Stimulated activated CD8-positive, alpha-beta memory T cell treated with anti-CD3 and anti-CD28 coated beads, Interleukin-7, amount 100 ng/mL, for 24 hours (primary cell): ENCODE measurements at places on chromosomes 12 and 14.

GRCh38 chr12:116299665-116300328 lies 22.3 kb upstream of the MED13L start:
- DNase-seq = no peak

GRCh38 chr12:68200854-68201253 lies 24.8 kb downstream of the IL26 start:
- no peak for DNase-seq

- DNase-seq = no peak
Measured at GRCh38 chr14:57485635-57486034, 8.0 kb downstream of the CCDC198 start.

- DNase-seq = no peak
Measured at GRCh38 chr14:38080696-38081095, 127.0 kb upstream of the SSTR1 start.

DNA sequence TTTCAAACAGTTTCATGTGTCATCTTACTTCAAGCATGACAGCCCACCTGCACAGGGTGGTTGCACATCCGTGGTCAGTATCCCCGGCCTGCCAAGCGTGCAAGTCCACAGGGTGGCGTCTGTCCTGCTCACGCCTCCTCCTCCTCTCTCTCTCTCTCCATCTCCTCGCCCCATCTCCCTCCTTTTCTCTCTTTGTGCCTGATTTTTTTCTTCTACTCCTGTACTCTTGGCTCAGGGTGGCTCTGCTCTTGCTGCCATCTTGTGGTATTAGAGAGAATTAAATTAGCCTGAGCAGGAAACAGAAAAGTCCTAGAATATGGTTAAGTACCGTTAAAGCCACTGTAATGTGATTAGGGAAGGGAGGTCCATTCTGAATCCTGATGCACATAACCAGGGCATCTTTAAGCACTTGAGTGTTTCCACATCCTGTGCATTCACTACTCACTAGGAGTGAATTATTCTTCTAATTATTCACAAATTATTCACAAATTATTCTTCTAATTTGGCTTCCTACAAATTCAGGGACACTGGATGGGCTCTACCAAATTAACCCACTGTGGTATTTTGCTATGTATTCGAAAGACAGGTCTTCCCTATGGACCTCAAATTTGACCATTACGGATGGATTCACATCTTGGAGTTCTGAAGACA lies 25.5 kb upstream of the DTX1 start:
- no peak for DNase-seq

DNA sequence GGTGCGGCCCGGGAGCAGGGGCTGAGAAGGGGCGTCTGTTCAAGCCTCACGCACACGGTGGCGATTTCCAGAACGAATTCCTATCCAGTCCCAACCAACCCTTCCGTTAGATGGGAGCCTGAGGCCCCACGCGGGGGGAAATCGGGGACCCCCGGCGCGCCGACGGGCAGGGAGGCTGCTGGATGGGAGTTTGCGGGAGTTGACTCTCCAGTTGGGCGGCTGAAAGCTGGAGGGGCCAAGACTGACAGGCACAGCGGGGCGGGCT lies 9.8 kb downstream of the EXOC3L4 start:
- DNase-seq = no peak

DNA sequence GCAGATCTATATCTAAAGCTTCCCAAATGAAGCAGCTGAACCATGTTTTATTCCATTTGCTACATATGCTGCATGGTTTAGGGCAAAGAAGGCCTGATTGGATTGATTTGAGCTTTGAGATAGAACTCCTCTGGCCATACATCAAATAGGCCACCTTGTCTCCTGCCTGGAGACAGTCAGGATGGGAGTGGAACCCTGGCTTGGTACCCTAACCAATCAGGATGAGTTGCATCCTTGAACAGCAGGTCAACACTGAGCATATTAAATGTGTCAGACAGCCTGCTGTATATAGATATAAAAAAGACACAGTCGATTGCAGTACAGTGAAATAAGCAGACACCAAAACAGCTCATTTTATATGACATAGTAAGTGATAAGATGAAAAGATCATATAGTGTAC lies 291.7 kb downstream of the NUAK1 start:
- DNase-seq = no peak

- DNase-seq = no peak
Measured at GRCh38 chr12:104873374-104873773, 84.7 kb downstream of the SLC41A2 start.

DNA sequence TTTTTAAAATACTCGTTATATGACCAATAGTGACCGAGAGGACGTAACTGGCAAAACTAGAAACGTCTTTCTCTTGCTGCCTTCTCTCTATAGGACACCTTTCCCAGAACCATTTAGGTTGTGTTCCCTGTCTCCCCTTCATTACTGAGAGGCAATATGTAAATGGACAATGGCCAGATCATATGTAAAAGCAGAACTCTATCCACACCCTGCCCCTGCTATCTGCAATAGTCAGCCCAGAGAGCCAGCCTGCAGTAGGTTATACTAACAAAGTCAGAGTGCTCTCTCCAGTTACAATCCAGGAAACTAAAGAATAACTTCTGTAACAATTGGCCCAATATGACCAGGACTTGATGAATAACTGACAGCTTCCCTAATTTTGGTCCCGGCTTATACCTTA lies 216.8 kb downstream of the ANO6 start:
- DNase-seq = no peak

GRCh38 chr12:12331896-12332295 lies 18.1 kb downstream of the MANSC1 start:
- DNase-seq = no peak

DNA sequence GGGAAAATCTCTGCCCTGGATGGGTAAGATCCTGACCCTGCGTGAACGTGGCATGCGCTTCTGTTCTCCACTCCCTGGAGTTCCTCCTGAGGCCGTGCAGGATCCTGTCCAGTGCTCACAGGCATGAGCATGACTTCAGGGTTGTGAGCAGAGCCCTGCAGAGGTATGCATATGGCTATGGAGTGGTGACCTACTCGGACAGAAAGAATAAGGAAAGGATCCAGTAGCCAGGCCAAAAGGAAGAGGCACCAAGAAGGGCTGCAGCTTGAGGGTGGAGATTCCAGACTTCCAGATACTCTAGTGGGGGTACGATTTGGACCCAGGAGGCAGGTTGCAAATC lies 20.8 kb upstream of the CD27 start:
- DNase-seq = no peak

DNA sequence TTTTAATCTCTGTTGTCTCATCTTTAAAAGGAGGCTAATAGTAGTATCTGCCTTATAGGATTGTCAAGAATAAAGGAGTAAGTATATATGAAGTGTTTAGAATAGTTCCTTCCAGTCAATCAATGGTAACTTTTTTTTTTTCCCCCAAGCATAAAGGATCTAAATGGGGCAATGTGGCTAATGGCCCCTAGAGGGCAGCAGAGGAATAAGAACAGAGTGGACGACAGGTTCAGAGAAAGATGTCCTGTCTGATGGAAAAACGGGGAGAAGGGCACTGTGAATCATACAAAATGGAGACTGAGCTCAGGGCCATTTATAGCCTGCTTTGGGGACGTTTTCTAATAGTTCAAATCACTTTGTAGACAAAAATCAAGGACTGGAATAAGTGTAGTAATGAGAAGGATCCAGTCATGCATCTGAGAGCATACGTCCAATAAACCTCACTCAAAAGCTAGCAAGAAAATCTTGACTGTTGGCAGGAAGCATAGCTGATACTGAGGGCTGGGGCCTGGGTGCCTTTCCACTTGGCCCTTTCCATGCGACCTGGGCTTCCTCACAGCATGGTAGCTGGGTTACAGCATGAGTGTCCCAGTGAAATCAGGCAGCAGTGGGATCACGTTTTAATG lies 51.3 kb downstream of the IFNG-AS1 start:
- DNase-seq = peak; percentile 26

DNA sequence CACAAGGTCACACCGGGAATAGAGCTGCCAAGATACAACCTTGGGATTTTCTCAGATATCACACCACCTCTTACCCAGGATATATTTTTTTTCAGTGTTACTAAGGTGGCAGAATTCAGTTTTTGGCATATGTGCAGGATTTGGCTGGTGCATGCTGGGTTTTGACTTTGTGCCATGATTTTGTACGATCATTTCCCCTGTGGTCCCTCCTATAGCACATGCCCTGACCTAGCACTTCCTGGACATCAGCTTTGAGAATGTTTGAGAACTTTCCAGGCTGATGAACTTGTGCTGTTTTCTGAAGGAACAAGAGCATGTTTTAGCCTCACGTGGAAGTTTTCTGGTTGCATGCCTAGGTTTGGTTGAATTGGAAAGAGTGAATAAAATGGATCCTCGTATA lies 11.0 kb upstream of the TBPL2 start:
- no peak for DNase-seq

GRCh38 chr14:89107626-89108025 lies 283.2 kb downstream of the TTC8 start:
- DNase-seq = no peak

GRCh38 chr12:89448951-89449371 lies 75.6 kb downstream of the GALNT4 start:
- no peak for DNase-seq

- DNase-seq = no peak
Measured at GRCh38 chr14:94401083-94401482, 12.7 kb upstream of the SERPINA1 start.

- DNase-seq = no peak
Measured at GRCh38 chr12:48991247-48992050, 7.7 kb downstream of the DDN start.

DNA sequence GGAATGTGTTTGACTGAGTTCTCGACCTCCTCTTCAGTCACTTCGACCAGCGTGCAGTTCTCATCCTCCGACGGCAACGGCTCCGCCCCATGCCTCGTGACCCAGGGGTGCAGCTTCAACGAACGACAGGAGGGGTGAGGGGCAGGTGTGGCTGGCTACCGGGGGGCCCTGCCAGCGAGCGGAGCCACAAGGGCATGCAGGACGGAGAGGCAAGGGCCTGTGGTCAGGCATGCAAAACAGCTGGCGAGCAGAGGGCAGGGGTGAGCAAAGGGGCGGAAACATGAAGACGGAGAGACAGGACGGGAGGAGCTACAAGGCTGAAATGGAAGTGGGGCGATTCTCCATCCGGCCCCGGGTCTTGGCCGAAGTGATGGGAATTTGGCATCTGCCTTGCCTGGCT lies 38.7 kb downstream of the P2RX4 start:
- no peak for DNase-seq

DNA sequence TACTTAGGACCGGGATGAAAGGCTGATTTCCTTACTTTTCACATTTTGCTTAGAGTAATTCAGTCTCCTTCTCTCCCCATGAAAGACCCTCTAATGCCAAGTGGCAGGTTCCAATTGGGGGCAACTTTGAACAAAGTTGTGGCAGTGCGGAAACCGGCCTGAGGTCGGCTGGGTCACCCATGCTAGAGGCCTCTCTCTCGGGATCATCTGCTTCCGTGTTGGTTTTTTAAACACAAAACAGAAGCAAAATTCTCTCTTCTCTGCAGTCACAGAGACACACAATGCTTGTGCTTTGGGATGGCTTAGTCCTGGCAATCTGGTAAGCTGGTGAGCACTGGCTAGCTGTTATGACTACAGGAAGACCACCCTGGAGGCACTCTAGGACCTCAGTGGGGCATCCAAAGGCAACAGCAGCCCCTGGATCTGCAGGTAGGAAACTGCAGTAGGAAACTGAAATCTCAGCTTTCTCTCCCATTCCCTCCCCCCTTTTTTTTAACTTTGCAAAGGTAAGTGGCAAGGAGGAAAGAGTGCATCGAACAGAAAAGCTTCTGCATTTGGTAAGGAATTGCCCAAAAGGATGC lies 102.1 kb downstream of the BCL11B start:
- DNase-seq = no peak

DNA sequence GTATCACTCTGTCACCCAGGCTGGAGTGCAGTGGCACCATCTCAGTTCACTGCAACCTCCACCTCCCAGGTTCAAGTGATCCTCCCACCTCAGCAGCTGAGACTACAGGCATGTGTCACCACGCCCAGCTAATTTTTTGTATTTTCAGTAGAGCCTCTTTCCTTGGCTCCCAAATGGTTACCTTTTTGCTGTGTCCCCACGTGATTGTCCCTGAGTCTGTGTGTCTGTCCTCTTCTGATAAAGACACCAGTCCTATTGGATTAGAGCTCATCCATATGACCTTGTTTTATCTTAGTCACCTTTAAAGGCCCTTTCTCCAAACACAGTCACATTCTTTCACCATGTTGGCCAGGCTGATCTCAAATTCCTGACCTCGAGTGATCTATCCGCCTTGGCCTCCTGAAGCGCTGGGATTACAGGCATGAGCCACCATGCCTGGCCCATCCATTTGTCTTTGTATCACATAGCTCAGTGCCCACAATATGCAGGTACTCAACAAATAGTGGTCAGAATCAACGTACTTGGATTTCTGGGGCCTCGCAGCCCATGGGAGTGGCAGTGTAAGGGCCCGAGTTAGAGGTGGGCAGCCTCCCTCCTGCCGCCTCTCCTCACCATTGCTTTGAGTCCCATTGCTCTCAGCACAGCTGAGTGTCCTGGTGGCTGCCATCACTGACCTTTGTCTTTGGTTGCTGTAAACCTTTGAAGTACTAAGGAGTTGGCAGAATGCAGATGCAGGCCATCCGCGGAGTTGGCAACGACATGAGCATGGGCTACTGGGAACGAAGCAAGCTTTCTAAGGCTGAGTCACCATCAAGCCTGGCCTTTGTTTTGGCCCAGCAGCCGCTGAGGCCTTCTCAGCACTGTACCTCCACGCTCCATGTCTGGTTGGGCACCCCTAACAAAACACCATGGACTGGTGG lies 9.3 kb downstream of the TPCN1 start:
- no peak for DNase-seq

GRCh38 chr12:22034709-22035506 lies 11.1 kb upstream of the CMAS start:
- DNase-seq = no peak

- DNase-seq = no peak
Measured at GRCh38 chr12:5083955-5084849, 40.5 kb downstream of the KCNA5 start.

DNA sequence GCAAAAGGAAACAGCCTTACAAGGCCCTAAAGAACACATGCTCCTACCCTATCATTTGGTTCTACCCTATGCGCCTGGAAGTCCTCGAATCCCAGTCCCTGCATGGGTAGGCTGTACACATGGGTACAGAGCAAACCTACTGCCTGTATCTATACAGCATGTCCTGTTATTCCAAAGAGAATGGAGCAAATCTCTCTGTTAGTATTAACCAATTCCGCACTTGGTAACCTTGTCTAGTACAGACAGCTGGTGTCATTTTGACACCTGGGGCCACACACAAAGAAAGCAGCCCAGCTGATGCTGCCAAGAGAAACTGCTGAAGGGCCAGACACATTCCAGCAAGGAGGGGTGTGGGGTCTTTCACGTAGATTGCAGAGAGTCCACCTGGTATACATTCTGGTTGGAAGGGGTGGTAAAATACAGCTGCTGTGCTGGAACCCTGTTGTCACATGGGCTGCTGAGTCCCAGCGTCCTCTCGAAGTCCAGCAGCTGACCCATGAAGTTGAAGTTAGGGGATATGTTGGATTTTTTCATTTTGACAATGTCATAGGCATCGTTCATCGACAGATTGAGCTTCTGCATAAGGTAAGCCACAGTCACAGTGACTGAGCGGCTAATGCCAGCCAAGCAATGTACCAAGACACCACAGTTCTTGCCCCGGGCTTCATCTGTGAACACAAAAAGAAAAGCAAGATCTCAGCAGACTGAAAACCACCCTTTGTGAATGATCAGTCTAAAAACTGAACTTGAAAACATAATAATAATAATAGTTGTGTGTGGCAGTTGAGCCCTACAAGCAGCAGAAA lies 3.2 kb downstream of the DUSP6 start:
- DNase-seq = no peak
